CD8-positive, alpha-beta T cell (primary cell): ENCODE measurements at places on chromosomes 3 and 15.
A peak's percentile ranks its signal among the peaks of the same experiment; 100 is the strongest.

DNA sequence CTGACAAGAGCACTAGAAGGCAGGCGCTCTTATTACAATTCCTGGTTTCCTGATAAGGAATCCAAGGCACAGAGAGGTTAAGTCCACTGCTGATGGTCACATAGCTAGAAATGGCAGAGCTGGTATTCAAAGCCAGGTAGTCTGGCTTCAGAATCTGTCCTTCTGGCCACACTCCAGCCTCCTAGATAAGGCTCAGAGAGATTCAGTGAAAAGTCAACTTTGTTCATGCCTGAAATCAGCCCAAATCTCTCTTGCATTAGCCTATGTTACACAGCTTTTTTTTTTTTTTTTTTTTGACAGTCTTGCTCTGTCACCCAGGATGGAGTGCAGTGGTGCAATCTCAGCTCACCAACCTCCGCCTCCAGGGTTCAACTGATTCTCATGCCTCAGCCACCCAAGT, 21.1 kb upstream of the CMTM8 start:
- no peak for DNase-seq

DNA sequence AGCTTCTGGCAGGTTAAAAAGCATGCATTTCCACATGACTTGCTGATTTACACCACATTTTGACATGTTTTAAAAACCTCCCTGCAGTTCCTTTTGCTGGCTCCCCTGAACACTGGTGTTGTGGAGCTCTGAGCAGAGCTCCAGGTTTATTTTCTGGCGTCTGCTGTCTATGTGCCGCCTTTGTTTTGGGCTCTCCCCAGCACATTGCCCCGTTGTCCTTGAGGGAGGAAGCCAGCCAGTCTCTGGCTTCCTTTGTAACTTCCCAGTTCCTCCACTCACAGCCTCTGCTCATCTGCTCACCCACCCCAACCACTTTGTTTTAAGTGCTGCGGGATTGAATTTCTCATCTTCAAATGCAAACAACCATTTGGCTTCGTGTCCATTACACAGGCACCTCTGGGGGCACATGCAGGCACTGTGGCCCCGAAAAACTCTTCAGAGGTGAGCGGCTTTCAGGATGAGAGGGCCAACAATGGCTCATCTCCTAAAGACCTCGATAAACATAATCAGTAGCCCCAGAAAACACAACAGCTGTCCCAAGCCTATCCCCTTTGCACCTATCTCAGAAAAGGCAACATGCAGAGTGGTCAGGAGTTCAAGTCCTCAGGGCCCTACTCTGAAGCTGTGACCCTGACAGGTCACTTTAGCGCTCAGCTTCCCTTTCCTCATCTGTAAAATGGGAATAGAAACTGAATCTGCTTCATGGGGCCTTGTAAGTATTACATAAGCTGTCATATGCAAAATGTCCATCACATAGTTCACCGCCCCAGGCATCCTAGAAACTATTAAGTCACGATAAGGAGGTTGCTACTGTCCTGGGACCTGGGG, 1.3 kb upstream of the MEF2A start:
- DNase-seq, result no peak

GRCh38 chr3:33915796-33916546, 117.5 kb downstream of the PDCD6IP start:
- no peak for DNase-seq

DNA sequence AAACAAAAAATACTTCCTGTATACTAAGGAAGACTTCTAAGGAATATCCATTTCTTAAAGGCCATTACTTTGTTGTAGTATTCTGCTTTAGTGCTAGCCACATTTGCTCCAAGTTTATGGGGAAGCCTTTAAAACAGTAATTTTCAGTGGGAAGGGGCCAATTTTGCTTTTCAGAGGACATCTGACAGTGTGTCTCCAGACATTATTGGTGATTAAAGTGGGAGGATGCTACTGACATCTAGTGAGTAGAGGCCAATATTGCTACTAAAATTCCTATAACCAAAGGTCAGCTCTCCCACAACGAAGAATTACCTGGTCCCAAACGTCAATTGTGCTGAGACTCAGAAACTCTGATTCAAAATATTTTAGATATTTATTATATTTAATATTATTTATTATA, 24.8 kb downstream of the SLC28A2 start:
- peak; percentile 31 for DNase-seq

DNA sequence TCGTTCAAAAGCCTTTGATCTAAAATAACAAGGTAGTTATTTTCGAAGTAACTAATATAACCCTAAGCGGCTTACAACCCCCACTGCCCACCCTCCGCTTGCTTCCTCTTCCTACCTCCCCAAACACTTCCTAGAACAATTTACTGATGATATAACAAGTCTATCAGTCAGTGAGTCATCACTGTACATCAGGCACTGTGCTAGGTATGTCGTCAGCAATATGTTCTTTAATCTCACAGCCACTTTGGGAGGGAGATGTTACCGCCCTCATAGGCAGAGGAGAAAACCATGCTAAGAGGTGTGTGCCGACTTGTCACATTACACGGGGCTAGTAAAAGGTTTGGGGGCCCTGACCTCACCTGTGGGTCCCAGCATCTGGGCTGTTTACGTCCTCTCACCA, 381.8 kb downstream of the EPHB1 start:
- DNase-seq, result no peak

GRCh38 chr3:30012941-30013543, 593.4 kb upstream of the TGFBR2 start:
- DNase-seq, result peak; percentile 53

DNA sequence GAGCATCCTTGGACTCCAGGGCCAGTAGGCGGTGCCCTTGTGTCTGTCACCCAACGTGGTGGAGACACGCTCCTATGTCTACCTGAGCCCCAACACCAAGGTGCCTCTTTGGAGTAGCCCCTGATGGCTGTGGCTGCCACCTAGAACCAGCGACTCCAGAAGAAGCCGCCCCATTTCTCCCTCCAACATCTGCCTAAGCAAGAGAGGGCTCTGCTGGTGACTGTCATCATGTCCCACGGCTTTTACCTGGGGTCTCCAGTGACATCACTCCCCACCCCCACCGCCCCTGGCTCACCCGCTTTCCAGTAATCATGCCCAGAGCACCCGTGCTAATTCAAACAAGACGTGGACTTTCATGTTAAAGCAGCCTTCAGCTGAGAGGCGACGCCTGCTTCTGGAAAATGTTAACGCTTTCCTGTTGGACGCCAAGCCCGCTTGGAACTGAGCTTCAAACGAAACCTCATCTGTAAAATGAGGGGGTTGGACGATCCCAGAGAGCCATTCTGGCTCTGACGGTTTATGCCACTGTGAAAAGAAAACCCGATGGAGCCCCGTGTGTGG, 57.0 kb downstream of the ISG20 start:
- no peak for DNase-seq

- DNase-seq, result no peak
Observed at GRCh38 chr15:85457392-85457968, 77.1 kb downstream of the AKAP13 start.

DNA sequence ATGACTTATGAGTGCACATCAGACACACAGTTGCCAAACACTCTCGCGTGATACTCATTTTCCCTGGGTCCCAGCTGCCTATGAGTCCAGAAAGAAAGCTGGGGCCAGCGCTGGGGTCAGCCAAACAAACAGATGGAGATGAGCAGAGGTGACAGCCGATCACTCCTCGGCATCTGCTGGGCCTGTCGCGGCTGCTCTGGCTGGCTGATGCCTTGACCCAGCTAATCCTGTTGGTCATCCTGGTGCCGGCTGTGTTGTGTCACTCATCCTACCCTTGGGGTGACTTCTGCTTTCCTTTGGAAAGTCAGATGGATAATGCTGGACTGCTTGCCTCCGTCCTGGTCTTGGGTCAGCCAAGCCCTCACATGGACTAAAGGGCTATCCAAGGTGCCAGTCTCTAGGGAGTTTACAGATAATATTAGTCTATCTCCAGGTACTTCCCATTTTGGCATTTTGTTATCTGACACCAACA, 105.3 kb upstream of the PDZRN3 start:
- no peak for DNase-seq

- peak; percentile 66 for DNase-seq
Observed at GRCh38 chr15:80160570-80161156, 7.9 kb downstream of the FAH start.

DNA sequence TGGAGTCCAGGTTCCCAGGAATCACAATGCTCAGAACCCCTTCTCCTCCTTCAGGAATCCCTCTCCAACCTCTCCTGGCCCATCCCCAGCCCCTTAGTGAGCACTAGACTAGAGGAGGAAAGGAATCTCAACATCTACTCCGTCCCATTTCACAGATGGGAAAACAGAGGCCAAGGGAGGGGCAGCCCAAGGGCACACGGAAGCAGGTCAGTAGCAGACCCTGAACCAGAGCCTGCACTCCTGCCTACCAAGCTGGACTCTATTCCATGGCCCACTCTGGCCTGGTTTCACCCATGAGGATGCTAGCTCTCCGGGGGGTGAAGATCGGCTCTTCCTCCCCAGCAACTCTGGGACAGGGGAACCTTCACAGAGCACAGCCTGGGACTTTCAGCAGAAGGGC, 14.3 kb downstream of the SEMA7A start:
- no peak for DNase-seq

- no peak for DNase-seq
Observed at GRCh38 chr3:64852738-64853137, 164.9 kb upstream of the ADAMTS9 start.

- DNase-seq, result no peak
Observed at GRCh38 chr3:44762170-44762677, 630 bp downstream of the KIF15 start.

- no peak for DNase-seq
Observed at GRCh38 chr3:34056951-34057390, 258.5 kb downstream of the PDCD6IP start.

GRCh38 chr3:67646586-67647234, 7.7 kb downstream of the SUCLG2 start:
- no peak for DNase-seq

DNA sequence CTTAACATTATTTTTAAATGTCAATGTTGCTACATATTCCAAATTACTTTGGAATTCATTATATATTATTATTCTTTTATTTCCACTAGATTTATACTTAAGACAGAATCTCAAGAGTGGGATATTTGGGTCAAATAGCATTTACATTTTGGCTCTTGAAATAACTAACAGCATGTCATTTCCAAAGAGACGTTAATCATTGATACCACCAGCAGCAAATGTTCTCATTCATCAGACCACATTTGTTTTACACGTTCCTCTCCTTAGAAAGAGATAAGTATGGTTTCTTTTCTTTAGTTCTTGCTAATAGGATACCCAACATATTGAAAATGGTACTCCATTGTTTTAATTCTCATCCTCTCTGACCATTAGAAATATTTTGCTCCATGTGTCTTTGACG, 229.8 kb downstream of the LPP start:
- no peak for DNase-seq

DNA sequence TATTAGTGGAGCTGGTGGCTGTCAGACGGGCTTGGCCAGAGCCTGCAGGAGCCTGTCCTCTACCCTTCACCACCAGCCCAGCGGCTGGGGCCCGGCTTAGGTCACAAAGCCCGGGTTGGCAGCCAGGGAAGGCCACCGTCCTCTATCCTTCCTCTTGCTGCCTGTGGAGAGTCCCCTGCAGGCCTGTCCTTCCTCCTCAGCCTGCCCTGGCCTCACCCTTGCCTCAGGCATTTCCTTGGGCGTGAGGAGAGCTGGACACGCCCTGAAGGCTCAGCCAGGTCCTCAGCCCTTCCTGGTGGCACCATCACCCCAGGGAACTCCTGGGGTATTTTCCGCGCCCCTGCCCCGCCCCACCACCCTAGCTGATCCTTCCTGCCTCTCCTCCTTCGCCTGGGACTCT, 7.7 kb downstream of the CHAC1 start:
- DNase-seq, result no peak

DNA sequence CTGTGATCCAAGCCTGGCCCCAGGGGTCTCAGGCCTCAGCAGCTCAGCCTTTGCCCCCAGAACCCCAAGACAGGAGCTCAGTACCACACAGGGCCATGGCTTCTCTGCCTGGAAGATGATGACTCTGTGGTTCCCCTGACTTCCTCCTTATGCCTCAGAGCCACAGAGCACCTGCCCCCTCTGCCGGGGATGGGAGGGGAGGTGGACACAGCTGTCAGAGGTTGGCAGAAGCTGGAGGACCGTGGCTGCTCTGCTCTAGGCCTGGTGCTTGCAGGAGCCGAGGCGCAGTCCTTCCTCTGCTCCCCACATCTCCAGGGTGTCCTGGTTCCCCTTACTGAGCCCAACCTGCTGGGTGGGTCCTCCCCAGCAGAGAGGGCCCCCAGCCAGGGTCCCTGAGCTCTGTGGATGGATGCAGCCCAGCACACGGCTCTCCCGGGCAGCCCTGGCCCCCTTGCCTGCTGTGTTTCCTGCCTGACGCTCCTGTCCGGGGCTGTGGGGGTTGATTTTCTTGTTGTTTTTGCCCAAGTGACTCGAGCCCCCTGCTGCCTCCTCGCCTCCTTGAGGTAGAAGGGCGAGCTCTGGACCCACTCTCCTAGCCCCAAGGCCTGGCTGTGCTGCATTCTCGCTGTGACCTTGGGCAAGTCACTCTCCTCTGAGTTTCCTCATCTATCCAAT, 36.6 kb downstream of the PSTPIP1 start:
- no peak for DNase-seq

- no peak for DNase-seq
Observed at GRCh38 chr3:94904156-94904674, 841.4 kb downstream of the NSUN3 start.

GRCh38 chr3:49703443-49703927, 14.1 kb downstream of the RNF123 start:
- DNase-seq, result peak; percentile 64

DNA sequence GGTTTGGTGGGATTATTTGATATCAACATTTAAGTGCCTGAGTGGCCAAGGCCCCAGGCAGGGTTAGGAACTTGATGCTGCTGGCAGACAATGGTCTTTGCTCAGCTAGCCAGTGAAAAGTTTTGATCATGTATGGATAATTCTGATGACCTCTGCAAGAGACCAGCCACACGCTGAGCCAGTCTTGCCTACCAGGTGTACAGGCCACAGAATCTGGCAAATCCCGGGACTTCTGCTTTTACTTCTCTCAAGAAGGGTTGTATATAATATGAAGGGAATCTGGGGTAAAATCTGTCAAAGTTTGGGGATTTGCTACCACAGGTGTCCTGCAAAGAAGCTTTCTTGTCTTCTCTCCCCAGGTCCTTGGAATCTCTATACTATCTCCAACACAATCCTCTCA, 331.4 kb upstream of the GOLIM4 start:
- DNase-seq, result no peak

GRCh38 chr3:148758303-148758884, 60.7 kb downstream of the AGTR1 start:
- no peak for DNase-seq

- DNase-seq, result no peak
Observed at GRCh38 chr3:47747558-47747957, 34.1 kb downstream of the SMARCC1 start.

GRCh38 chr15:77410701-77411618, 8.9 kb downstream of the PEAK1 start:
- no peak for DNase-seq

DNA sequence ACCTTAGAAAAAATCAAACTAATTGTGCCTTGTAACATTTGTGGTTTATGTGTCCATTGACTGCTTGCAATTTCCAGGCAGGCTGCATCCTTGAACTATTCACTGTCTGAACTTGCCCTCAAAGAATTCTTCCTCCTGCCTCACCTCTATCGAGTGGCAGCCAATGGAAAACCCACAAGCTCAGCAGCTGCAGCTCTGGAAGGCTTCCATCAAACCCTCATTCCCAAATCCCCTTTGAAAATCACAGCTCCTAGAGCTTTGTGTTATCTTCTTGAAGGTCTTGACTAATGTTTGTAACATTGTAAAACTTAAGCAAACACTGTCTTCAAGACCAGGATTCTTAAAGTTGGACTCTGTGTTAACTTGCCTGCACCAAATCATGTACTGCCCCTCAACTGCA, 81.1 kb downstream of the FILIP1L start:
- no peak for DNase-seq
